Stimulated activated CD4-positive, alpha-beta T cell treated with anti-CD3 and anti-CD28 coated beads, Interleukin-15, amount 100 ng/mL, for 1 hour (primary cell): ENCODE measurements at places on chromosomes 5 and 9.

- DNase-seq, result no peak
Observed at GRCh38 chr5:91059409-91059808, 323.7 kb downstream of the ARRDC3 start.

DNA sequence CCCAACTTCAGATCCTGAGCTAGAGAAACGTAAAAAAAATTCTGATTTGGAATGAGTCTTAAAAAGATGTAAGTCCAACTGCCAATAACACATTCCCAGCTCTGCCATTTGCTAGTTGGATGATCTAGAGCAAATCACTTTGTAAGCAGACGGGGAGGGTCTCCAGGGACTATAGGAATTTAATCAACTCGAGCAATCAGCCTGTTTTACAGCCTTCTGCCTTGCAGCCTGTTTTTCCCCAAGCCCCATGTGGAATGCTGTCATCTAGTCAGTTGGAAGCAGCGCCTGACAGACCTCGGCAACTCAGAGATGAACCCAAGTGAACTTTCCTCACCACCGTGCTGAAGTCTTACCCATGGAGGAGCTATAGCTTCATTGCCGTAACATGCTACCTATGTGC is 34.8 kb upstream of the HRH2 start:
- DNase-seq, result no peak

GRCh38 chr5:160837211-160837610 is 14.8 kb downstream of the ATP10B start:
- no peak for DNase-seq

DNA sequence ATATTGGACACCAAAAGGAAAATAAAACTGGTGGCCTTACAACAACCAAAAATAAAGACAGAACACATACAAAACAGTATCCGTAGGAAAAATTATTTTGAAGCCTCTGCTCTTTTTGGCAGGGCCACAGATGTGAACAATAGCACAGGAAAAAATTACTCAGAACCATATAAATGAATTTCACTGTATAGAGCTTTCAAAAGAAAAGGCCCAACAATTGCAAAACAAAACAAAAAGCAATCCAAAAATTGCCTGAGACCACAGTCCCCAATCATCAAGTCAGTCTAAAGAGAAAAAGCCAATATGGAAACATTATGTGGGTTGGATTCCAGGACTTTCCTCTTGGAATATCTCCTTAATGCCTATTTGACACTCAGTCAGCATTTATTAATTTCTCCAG is 243.8 kb downstream of the CEMIP2 start:
- DNase-seq, result no peak

- DNase-seq, result no peak
Observed at GRCh38 chr9:97845763-97846162, 7.3 kb upstream of the FOXE1 start.

- DNase-seq, result no peak
Observed at GRCh38 chr5:14211818-14212803, 69.0 kb downstream of the TRIO start.

DNA sequence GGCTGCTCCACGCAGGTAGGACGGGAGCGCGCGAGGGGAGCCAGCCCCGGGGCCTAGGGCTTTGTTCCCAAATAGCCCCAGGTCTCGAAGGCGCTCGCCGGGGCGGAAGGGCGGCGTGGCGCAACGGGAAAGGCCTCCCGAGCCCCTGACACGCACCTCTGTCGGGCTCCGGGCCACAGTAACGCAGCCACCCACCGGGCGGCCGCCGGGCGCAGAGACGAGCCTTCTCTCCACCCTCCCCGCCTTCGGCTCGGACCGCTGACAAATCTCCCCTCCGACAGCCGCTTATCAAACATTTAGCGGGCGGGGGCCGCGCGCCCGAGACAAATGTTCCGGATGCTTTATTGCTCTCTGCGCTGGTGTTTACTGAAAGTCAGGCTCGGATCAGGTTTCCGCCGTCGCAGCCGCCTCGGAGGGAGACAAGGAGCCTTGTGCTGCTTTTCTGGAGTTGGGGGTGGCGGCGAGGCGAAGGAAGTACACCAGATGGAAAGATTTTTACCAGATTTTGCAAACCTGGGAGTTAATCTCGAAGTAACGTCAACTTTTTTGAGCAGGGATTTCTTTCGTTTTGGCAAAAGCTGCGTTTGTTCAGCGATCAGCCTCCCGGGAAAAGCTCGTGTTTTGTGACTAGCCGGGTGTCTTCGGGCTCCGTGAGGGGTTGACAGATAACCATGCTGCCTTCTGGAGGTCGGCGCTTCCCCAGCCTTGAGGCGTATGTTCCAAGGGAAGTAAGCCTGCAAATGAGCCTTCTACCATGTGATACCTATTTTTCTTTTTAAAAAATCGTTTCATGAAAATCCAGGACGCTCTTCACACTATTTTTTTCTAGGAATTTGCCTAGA is 950 bp downstream of the RGMB start:
- DNase-seq, result peak; percentile 40

DNA sequence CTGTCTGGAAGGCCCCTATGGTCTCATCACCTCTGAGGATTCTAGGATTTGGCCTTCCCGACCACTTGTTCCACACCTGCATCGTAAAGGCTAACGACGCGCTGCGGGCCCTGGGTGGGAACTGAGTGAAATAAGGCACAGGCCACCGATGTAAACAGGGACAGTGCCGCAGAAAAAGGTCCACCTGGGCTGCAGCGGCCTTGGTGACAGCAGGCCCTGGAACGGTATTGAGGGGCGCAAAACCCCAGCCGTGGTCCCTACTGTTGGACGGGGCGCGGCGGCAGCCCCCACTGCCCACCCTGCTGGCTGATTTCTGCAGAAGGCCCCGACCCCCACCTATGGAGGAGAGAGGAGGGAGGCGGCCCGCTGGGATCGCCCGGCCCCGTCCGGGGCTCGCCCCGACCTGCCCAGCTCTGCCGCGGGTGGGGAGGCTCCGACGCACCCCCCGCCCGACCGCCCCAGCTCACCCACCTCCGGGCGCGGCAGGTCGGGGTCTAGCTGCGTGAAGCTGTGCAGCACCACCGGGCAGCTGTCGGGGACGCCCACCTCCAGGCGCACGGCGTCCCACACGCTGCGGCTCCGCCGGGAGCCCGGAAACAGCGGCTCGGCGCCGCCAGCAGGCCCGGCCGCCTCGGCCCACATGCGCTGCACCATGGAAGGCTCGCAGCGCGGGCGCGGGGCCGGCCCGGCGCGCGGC is 391 bp downstream of the RALGDS start:
- DNase-seq, result no peak

DNA sequence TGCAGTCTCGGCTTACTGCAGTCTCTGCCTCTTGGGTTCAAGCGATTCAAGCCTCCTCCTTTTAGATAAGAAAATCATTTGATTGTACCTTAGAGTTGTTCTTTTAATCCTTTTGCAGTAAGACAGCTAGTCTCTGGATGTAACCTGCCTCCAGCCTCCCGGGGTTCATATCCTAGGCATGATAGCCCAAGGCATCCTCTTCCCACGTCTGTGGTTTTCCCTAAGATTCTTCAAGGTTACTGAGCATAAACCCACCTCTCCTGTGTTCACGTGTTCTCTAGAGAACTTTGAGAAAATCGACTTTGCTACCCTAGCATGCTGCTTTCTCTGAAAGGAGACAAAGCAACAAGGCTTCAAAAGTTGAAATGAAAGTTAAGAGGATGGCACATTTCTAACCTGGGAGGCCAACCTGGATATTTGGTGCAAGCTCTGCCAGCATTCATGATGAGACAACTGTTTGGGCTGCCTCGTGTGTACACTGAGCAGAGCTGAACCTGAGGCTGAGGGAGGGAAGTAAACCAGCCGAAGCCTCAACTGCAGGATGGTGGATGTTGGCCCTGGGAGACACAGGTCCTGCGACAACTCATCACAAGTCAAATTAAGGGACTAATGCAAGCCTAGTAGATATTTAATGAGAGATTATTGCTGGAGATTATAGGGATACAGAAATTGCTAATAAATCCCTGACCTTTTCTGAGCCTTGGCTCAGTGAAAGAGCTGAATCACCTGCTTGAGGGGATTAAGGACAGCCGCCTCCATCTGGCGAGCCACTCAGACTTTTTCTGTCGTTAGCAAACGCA is 261.8 kb downstream of the ARHGAP26 start:
- DNase-seq, result no peak
